ENCODE measurements at places on chromosomes 7 and 10. TPM values are rescaled to one million over a fixed set of nuclear protein-coding genes. Genes with fewer than 3 reads are reported as not detected.

Gene EBLN1
- total RNA-seq, result not detected

Gene TCF7L2
- total RNA-seq, result 164 TPM

GRCh38 chr10:33012306-33012705 is 54.3 kb upstream of the ITGB1 start:
- H3K4me3 ChIP-seq, result no peak overlapping the region

DNA sequence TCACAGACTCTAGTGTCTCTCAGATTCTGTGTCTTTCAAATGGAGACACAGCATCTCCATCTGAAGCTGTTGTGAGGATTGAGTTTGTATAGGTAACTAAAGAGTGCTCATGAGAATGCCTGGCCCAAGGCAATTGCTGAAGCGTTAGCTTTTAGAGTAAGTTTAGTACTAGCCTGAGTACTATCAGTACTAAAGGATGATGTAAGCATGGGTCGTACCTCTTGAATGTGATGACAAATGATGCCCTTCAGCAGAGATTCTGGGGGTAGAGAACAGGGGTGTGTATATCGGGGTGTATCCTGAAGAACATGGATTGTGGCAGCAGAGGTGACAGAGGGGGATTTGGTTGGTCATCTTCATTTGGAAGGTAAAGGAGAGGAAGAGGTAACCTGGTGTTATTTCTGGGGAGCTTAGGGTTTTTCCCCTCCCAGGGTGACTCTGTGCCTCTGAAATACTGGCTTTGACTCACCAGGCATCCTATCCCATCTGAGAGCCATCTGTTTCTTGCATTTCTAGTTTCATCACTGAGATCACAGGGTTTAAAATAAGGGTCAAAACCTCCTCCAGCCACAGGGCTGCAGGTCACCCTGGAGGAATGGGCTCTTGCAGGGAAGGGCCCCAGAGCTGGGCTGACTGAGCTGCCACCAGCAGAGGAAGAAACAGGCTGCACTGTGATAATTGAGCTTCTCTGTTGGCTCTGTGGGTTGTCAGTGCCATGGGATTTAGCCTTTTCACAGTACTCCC is 756.0 kb downstream of the KCNMA1 start:
- no peak overlapping the region for H3K27ac ChIP-seq
- no peak overlapping the region for H3K4me3 ChIP-seq
- DNase-seq, result no peak
- H3K4me1 ChIP-seq, result no peaks in the 10 kb centered on the region
- H3K36me3 ChIP-seq, result no peaks in the 10 kb centered on the region

DNA sequence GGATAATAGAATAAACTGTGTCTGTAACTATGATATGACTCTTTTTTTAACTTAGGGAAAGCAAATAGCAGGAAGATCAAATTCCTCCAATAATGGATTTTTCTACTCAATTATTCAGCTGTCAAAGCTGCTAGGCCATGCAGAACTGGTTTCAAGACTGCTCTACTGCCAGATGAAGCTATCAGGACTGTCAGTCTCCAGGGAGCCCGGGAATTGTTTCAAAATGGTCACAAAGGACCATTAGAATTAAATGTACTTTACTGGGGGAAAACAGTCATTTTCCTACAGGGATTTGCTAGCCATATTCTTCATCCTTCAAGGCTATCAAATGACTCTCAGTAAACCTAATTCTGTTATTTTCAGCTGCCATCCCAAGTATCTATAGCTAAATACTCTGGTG is 276.3 kb downstream of the LHFPL3 start:
- no peak overlapping the region for H3K4me3 ChIP-seq
- H3K27me3 ChIP-seq, result peaks cover 20% of the 10 kb centered on the region
- no peak for DNase-seq

DNA sequence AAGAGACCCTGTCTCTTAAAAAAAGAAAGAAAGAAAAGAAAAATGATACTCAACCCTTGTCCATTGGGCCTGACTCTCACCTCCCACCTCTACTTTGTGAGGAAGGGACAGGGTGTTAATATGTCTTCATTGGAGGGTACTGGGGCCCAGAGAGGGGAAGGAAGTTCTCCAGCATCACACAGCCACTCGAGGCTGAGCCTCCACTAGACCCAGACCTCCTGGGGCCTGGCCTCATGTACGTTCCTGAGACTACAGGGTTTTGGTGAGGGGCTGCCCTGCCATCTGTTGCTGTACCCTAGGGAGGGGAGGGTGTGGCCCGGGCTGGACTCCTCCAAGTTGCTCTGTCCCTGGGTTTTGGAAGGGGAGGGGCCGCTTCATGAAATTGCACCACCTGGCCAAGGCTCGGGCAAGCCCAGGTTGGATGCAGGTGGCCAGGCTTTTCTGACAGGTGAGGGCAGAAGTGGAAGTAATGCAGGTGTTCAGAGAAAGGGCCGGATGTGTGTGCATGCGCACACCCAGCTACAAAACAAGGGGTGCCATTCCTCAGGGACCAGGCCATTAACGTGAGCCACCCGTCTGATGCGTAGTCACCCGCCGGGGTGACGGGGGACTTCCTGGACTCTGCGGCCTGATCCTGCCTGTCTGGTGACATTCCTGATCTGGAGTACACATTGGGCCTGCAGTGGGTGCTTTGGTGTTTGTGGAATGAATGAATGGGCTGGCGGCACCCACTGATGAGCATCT is 21.7 kb downstream of the GTF2IRD1 start:
- H3K27me3 ChIP-seq, result no peaks in the 10 kb centered on the region
- DNase-seq, result no peak
- peaks cover 65% of the 10 kb centered on the region for H3K4me1 ChIP-seq
- H3K4me3 ChIP-seq, result no peak overlapping the region

- H3K27me3 ChIP-seq, result no peaks in the 10 kb centered on the region
- DNase-seq, result no peak
- H3K27ac ChIP-seq, result no peak overlapping the region
Measured at GRCh38 chr10:112426111-112426510, 20.6 kb downstream of the ZDHHC6 start.

Data from HCT116 (cell line).